Activated CD4-positive, alpha-beta T cell treated with anti-CD3 and anti-CD28 coated beads, Interleukin-2, Interleukin-6, amounts not matched to agents 100 ng/mL and 50 ng/mL, durations not matched to agents 16 hours and 8 hours (primary cell): ENCODE measurements at places on chromosomes 5 and 9.

- DNase-seq, result no peak
Measured at GRCh38 chr9:25225938-25226760, 452.1 kb downstream of the TUSC1 start.

GRCh38 chr5:119059740-119060255 is 11.1 kb upstream of the DMXL1 start:
- no peak for DNase-seq

GRCh38 chr5:135642488-135642870 is 63.7 kb upstream of the CXCL14 start:
- no peak for DNase-seq

DNA sequence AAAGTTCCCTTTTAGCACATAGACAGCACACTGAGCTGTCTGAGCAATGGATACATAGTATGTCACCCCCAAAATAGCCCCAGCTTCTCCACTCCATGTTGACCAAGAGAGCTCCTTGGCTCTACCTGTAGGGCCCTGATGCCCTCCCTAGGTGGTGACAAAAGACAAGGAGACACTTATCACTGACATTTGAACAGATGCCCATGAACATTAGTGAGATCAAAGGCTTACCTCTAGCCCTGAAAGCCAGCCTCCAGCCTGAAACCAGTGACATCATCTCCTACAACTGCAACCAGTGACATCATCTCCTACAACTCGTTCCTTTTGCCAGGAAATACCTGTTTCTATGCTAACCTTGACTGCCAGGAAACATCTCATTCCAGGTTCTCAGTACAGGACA is 122.7 kb downstream of the FSTL4 start:
- peak; percentile 23 for DNase-seq

- no peak for DNase-seq
Measured at GRCh38 chr5:144812763-144813162, 642.1 kb downstream of the KCTD16 start.
